ENCODE measurements at places on chromosomes 5 and 9.

GRCh38 chr9:20473515-20474013 is 148.7 kb downstream of the MLLT3 start:
- DNase-seq, result no peak

DNA sequence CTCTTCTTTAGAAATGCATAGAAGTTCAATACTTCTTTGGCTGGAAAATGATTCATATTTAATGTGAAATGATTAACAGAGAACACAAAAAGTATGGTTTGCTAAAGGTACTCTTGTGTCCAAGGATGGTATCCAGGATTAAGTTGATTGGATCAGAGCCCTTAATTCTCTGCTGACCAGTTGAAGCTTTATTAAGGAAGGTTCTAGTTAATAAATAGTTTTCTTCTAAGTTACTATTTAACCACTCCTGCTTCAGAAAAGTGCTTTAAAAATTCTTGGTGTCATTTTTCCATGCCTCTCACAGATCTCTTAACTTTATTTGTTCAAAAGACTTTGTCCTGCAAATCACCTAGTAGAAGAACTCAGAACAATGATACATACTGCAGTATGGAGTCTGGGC is 134.3 kb downstream of the MEF2C start:
- no peak for DNase-seq

GRCh38 chr5:169097374-169098326 is 203.3 kb downstream of the SLIT3 start:
- no peak for DNase-seq

DNA sequence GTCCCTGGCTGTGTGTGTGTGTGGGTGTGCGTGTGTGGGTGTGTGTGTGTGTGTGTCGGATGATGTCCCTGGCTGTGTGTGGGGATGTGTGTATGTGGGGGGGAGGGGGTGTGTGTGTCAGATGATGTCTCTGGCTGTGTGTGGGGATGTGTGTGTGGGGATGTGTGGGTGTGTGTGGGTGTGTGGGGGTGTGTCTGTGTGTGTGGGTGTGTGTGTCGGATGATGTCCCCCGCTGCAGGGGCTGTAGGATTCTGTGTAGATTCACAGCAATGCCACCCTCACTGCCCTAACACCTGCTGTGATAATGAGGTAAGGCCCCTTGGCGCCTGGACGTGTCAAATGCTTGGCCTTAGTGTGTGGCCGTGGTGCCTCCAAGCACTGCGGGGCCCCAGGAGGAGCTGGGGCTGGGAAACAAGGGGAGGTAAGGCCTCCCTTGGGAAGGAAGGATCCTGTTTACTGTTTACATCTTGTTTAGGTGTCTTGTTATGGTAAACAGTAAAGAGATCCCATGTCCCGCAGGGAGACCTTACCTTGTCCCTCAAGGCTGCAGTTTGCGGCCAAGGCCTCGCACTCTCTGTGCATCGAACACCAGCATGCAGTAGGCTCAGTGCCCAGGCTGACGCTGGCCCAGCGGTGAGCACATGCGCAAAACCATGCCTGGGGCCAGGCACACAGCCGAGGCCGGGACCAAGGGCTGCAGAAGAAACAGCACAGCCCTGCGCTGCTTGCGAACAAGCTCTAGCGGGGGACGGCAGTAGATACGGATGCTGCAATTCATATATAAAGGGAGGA is 24.1 kb downstream of the AHRR start:
- no peak for DNase-seq

DNA sequence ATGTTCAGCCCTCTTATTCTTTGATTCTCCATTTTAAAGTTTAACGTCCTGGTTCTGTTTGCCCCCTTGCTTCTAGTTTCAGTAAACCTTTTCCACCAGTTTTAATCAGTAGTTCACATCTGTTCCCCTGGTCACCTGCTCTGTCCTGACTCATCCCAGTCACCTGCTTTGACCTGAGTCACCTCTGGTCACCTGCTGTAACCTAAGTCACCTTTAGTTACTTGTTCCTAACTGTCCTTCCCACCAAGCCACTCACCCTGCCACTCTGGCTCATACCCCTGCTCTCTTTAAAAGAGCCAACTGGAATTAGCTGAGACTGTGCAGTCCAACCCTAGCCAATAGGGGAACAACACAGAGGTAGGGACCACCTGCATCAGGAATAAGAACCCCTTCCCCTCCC is 43.0 kb downstream of the SEMA6A start:
- DNase-seq, result no peak

DNA sequence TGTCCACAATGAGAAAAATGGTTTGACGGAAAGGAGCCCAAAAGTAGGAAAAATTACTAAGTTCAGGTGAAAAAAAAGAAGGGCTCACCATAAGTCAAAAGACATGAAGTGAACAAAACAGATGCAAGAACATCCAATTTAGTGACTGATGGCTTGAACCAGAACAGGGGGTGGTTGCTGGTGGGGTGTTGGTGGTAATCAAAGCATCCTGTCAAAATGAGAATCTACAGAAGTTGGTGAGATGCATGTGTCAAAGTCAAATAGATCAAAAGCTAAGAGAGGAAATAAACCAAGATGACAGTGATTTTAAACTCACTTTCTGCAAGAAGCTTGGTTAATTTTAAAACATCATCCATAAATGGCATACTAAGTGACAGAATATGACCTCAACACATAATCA is 117.4 kb downstream of the MLLT3 start:
- DNase-seq, result no peak

DNA sequence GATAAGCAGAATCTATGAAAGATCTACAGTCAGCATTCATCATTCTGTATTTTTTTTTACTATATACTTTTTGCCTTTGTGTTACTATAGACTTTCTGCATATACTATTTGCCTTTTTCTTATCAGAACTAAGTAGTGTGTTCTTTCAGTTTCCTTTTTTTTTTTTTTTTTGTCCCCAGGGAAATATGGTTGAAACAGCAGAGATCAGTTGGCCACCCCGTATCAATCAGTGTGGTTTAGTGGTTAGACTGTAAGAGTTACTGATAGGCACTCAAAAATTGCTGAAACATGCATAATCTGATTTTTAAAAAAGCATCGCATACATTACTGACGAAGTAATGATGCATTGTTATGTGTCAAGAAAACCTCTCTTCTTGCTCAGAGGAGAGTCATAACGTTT is 990.8 kb upstream of the EDIL3 start:
- no peak for DNase-seq

- peak; percentile 63 for DNase-seq
Measured at GRCh38 chr5:140357726-140358093, 2.3 kb upstream of the SLC4A9 start.

DNA sequence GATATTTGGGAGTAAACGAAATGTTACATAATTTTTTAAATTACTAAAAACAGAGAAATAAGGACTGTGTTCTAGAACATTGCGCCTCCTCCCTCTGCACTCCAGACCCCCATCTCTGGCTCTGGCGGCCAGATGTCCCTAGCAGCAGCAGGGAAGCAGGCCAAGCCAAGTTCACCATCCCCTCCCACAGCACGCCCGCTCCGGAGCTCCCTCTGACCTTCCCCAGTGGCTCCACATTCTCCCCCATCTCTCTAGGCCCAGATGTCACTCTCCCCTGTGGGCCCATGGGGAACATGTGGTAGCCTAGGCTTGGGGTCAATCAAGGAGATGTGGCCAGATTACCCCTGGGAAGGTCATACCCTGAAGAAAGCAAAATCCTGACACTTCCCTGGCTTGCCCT is 6.3 kb upstream of the WNK2 start:
- no peak for DNase-seq

DNA sequence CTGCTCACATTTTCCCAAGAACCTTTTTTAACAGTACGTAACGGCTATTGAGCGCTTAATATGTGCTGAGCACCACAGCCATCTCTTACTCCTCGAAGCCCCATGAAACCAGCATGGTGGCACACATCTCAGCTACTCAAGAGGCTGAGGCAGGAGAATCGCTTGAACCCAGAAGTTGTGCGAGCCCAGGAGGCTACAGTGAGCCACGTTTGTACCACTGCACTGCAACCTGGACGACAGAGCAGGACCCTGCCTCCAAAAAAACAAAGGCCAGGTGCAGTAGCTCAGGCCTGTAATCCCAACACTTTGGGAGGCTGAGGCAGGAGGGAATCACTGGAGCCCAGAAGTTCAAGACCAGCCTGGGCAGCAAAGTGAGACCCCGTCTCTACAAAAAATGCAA is 28.2 kb downstream of the AQP7 start:
- DNase-seq, result no peak

All from T-helper 9 cell (primary cell).